ENCODE measurements at places on chromosomes 16 and 17. TPM values are rescaled to one million over a fixed set of nuclear protein-coding genes. Genes with fewer than 3 reads are reported as not detected.

DNA sequence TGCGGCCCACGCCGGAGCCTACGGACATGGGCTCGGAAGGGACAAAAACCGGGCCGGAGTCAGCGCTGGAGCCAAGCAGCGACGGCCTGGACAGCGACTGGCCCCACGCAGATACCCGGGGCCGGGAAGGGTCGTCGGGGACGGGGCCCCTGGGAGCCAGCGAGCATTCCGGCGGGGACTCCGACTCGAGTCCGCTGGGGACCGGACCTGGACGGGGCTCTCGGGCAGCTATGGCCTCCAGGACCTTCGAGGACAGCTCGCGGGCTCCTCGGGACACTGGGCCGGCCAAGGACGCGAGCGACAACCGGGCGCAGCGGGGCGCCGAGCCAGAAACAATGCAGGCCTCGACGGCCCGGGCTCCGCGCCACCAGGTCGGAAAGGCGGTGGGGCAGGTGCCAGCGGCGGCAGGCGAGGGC lies 1.0 kb downstream of the MYO15B start:
- H3K27ac ChIP-seq: peak overlapping the region; percentile 68
- no peaks in the 10 kb centered on the region for H3K36me3 ChIP-seq
- peak overlapping the region; percentile 55 for H3K4me3 ChIP-seq
- no peak for DNase-seq
- no peaks in the 10 kb centered on the region for H3K27me3 ChIP-seq

DNA sequence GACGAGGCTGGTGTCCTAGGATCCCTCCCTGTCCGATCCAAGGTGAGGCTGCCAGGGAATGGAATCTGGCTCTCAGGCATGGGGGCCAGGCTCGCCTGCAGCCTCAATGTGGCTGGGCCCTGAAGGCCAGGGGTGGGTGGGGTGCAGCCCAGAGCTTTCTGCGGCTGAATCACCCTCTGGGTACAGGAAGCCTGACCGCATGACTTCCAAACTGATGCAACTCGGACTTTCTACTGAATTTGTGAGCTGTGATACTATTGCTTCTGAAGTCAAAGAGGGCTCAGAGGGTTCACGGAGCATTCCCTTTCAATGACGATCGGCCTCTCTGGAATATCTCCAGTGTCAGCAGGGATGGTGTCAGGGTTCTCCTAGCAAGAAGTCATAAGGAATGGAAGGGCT lies 123.7 kb downstream of the METRNL start:
- H3K4me3 ChIP-seq: no peak overlapping the region
- no peaks in the 10 kb centered on the region for H3K4me1 ChIP-seq
- no peak overlapping the region for H3K27ac ChIP-seq
- peak; percentile 19 for DNase-seq

DNA sequence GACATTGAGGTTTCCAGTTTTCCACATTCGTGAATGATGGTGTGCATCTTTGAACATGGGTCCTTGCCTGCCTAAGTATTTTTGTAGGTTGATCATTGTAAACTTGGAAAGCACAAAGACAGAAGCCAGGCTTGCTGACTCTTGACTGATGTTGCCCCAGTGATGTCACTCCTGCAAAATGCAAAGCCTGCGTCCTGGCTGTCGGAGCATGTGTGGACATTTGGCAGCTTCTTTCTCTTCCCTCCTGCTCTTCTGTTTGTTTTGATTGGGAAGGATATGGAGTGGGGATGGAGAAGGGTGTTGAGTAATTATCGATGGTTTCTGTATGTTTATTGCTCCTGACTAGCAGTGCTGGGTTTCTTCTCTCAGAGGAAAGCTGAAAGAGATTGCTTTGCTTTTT lies 3.2 kb downstream of the NDE1 start:
- H3K4me1 ChIP-seq: peaks cover 14% of the 10 kb centered on the region
- no peaks in the 10 kb centered on the region for H3K27me3 ChIP-seq
- no peak overlapping the region for H3K4me3 ChIP-seq

DNA sequence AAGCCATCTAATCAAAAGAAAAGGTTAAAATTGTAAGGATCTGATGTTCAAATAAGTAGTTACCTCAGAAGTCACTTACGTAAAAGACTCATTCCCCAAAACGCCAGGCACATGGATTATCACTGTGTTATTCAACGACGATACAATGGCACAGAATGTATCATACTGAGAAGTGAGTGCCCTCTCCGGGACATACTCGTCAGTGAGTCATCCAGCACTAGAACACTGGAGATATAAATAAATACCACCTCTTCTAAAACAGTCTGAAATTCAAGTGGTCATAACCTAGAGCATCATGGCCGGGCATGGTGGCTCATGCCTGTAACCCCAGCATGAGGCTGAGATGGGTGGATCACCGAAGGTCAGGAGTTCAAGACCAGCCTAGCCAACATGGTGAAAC lies 24.9 kb downstream of the USP31 start:
- DNase-seq: peak; percentile 85
- no peaks in the 10 kb centered on the region for H3K27me3 ChIP-seq
- H3K36me3 ChIP-seq: no peaks in the 10 kb centered on the region
- H3K4me3 ChIP-seq: no peak overlapping the region
- peak overlapping the region; percentile 27 for H3K27ac ChIP-seq
- peaks cover 18% of the 10 kb centered on the region for H3K4me1 ChIP-seq

- no peaks in the 10 kb centered on the region for H3K4me1 ChIP-seq
- no peak for DNase-seq
- H3K36me3 ChIP-seq: peaks cover 30% of the 10 kb centered on the region
These were observed at the start of gene RHBDL1 for GRCh38 chr16:674968-675883. Gene RHBDL1, plus strand, starts transcription at chr16:675671. Its CDS starts 120 bp downstream, at chr16:675791.

DNA sequence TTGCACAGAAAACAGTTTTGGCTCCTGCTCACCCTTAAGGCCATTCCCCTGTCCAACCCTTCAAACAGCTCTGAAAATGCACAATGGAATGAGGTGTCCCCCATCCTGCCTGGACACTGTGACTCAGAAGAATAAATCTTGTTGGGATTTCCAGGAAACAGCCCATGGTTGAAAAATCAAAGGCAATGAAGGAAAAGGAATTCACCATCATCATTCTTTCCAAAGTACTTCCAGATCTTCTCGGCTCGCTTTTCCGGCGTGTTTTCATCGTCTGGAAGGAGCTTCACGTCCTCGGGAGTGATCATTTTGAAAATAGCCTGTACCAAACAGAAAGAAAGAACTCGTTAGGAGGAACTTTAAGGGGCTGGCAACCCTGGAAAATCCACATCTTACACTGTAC lies 4.3 kb downstream of the RCVRN start:
- H3K4me1 ChIP-seq: no peaks in the 10 kb centered on the region
- DNase-seq: no peak
- H3K27me3 ChIP-seq: no peaks in the 10 kb centered on the region
- no peak overlapping the region for H3K4me3 ChIP-seq
- no peaks in the 10 kb centered on the region for H3K36me3 ChIP-seq

DNA sequence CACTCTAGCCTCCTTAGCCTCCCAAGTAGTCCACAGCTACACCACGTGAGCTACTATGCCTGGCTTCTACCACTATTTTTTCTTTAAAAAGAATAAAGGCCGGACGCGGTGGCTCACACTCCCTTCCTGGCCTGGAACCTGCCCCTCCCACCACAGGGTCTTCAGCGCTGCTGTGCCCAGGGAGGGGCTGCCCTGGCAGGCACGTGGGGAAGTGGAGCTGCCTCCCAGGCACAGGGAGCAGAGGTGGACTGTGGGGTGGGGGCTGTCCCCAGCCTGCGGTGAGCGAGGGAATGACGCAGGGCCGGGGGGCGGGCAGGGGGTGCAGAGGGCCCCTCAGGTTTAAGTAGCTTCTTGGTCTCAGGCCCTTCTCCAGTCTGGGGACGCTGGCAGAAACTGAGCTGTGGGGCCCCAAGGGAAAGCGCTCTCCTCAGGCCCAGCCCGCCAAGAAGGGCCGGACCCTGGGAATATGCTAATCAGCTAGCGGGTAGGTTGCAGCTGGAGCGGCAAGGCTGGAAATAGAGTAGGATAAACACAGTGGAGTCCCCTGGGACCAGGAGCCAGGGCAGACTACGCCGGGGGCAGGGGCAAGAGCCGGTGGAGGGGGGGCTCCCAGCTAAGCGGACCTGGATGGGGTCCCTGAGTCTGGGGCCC lies 46.8 kb downstream of the TIMM22 start:
- DNase-seq: peak; percentile 96
- H3K4me3 ChIP-seq: no peak overlapping the region
- peaks cover 2% of the 10 kb centered on the region for H3K36me3 ChIP-seq
- H3K27ac ChIP-seq: peak overlapping the region; percentile 58
- peaks cover 30% of the 10 kb centered on the region for H3K4me1 ChIP-seq

Gene CLEC10A
- not detected for total RNA-seq

Gene CHAD
- total RNA-seq: not detected

Gene C1QTNF1
- 4.0 TPM for total RNA-seq

Gene C17orf78
- total RNA-seq: not detected

Gene KRTAP2-3
- total RNA-seq: not detected

Gene ERN2
- total RNA-seq: not detected

Gene CDH1
- not detected for total RNA-seq

Gene OR3A2
- total RNA-seq: not detected

All from endothelial cell of umbilical vein (primary cell).